Calu3 (cell line): ENCODE measurements at places on chromosomes 3 and 15. TPM values are rescaled to one million over a fixed set of nuclear protein-coding genes. Genes with fewer than 3 reads are reported as not detected.

GPR171 gene
- not detected in 2 replicates for total RNA-seq

C3orf85 gene
- not detected in 2 replicates for total RNA-seq

C3orf20 gene
- total RNA-seq, result 0.28 and 0.39 TPM in 2 replicates

EFCAB12 gene
- total RNA-seq, result 0.42 and 0.54 TPM in 2 replicates

SLC2A2 gene
- total RNA-seq, result 0.09 and 0.95 TPM in 2 replicates

CLRN1 gene
- total RNA-seq, result not detected in 2 replicates

LSAMP gene
- total RNA-seq, result 0.90 and 1.0 TPM in 2 replicates

ZMYND10 gene
- 0.44 and 0.71 TPM in 2 replicates for total RNA-seq

AHSG gene
- 0.24 and 0.39 TPM in 2 replicates for total RNA-seq

P2RY1 gene
- total RNA-seq, result 19.6 and 21.0 TPM in 2 replicates

MYNN gene
- total RNA-seq, result 19.9 and 22.9 TPM in 2 replicates

NR2E3 gene
- total RNA-seq, result 0.49 and 0.83 TPM in 2 replicates

CTXN2 gene
- total RNA-seq, result not detected in 2 replicates

SLC28A2 gene
- total RNA-seq, result not detected in 2 replicates

C3orf80 gene
- total RNA-seq, result 2.5 and 3.0 TPM in 2 replicates

ADCY5 gene
- total RNA-seq, result 2.5 and 3.6 TPM in 2 replicates

SYNM gene
- total RNA-seq, result 7.8 and 9.4 TPM in 2 replicates

MYLK gene
- total RNA-seq, result 8.0 and 10.7 TPM in 2 replicates

CCR4 gene
- total RNA-seq, result not detected in 2 replicates

OXTR gene
- 2.8 and 3.4 TPM in 2 replicates for total RNA-seq

ATP10A gene
- 2.6 and 3.0 TPM in 2 replicates for total RNA-seq

LACTB gene
- 16.1 and 17.3 TPM in 2 replicates for total RNA-seq

SCN11A gene
- total RNA-seq, result 0.09 TPM in 1 of 2 replicates, not detected in the other

B3GALNT1 gene
- 25.1 and 31.1 TPM in 2 replicates for total RNA-seq

CD86 gene
- total RNA-seq, result 0.24 TPM in 1 of 2 replicates, not detected in the other

COL8A1 gene
- 0.71 and 1.1 TPM in 2 replicates for total RNA-seq

GPR62 gene
- total RNA-seq, result not detected in 2 replicates

RAD51 gene
- 12.8 and 14.5 TPM in 2 replicates for total RNA-seq

IL5RA gene
- total RNA-seq, result not detected in 2 replicates

FBN1 gene
- total RNA-seq, result 0.93 and 1.1 TPM in 2 replicates

CALML4 gene
- total RNA-seq, result 17.9 and 24.1 TPM in 2 replicates

PTX3 gene
- 1.8 and 2.9 TPM in 2 replicates for total RNA-seq

ADGRG7 gene
- total RNA-seq, result 1.2 and 1.4 TPM in 2 replicates

DENND6A gene
- 23.7 and 25.1 TPM in 2 replicates for total RNA-seq

GP5 gene
- 0.10 and 0.21 TPM in 2 replicates for total RNA-seq

TERC gene
- total RNA-seq, result 4.7 and 11.0 TPM in 2 replicates

MED12L gene
- 4.6 and 5.2 TPM in 2 replicates for total RNA-seq

DVL3 gene
- total RNA-seq, result 105 and 106 TPM in 2 replicates

AADACL2 gene
- total RNA-seq, result not detected in 2 replicates

IL17RD gene
- total RNA-seq, result 2.0 and 2.2 TPM in 2 replicates

EDC3 gene
- 65.1 and 70.1 TPM in 2 replicates for total RNA-seq

TM4SF4 gene
- 257 and 881 TPM in 2 replicates for total RNA-seq

GSK3B gene
- 45.4 and 48.6 TPM in 2 replicates for total RNA-seq

MYO5A gene
- total RNA-seq, result 5.1 and 6.1 TPM in 2 replicates

EIF3J gene
- total RNA-seq, result 72.5 and 86.5 TPM in 2 replicates

SECISBP2L gene
- 32.6 and 37.0 TPM in 2 replicates for total RNA-seq

SRGAP3 gene
- total RNA-seq, result 8.2 and 9.7 TPM in 2 replicates

REC114 gene
- total RNA-seq, result not detected in 2 replicates

RBMS3 gene
- total RNA-seq, result 1.3 TPM in 2 replicates

CLDN16 gene
- 2.9 and 4.8 TPM in 2 replicates for total RNA-seq

KLHL40 gene
- total RNA-seq, result not detected in 2 replicates

RPS27L gene
- 64.4 and 66.8 TPM in 2 replicates for total RNA-seq

SIDT1 gene
- 0.87 and 1.5 TPM in 2 replicates for total RNA-seq

NOP10 gene
- total RNA-seq, result 46.0 and 48.1 TPM in 2 replicates

ENTPD3 gene
- total RNA-seq, result 3.0 and 4.0 TPM in 2 replicates

HCN4 gene
- total RNA-seq, result 0.07 TPM in 2 replicates
